Effector memory CD8-positive, alpha-beta T cell (primary cell): ENCODE measurements at places on chromosomes 4 and X.

DNA sequence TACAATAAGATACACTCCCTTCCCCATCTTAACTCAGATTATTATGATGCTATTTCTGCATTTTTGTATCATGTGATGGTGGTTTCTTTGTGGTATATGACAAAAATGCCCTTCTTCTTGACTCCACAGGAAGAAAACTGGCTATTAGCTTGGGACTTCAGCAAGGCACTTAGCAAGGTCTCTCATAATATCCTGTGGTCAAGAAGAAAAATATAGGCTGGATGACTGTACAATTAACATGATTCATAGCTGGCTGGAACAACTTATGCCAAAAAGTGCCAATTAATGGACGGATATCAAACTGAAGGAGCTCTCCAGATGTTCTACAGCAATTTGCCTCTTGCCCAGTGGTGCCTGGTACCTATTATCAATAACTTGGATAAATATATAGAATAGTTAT, 2.3 kb upstream of the MID1IP1 start:
- no peak for DNase-seq

GRCh38 chr4:137474711-137475301, 57.5 kb downstream of the PCDH18 start:
- no peak for DNase-seq

GRCh38 chr4:182272151-182272550, 28.9 kb downstream of the TENM3 start:
- DNase-seq: no peak

DNA sequence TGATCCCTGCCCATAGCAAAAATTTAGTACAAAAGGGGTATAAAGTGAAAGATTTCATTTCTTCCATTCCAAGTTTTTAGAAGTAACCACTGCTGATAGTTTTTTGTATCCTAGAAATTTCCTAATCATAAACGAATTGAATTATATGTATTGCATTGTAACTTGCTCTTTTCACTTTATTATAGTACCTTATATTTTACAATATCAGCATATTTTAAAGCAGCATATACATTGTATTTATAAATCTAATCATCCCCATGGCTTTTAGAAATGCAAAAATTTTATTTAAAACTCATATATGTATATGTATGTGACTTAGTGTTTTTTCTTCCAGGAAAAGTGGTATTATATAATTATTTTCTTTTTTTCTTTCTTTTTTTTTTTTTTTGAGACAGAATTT, 27.7 kb downstream of the STAG2 start:
- DNase-seq: no peak

GRCh38 chrX:130531066-130531465, 129.3 kb downstream of the RBMX2 start:
- DNase-seq: no peak

- no peak for DNase-seq
These were observed 50.0 kb downstream of the GALNT7 start for GRCh38 chr4:173218411-173219125.

DNA sequence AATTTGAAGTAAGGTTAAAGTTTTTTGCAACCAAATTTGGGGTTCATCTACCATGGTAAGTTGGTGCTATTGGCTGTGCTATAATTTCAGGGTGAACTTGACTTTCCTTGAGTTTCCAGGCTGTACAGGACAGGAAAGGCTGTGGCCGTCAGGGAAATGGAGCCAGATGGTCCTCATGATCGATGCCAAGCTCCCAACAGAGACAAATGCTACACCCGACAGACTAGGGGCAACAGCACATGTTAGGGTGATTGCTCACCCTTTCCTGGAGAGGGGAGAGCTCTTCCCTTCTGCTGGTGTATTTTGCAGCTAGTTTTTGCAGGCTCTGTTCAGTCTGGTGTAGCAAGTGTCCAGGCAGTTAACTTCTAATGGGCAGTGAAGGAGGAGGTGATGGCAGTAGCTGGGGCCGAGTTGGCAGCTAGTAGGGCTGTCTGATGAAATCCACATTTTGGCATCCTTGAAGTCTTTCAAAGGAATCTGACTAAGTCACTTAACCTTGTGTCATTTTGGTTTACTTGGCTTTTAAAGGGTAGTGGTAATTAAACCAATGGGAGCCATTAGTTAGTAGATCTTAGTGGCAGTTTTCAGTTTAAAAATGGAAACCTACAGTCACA, 47.8 kb downstream of the GAB1 start:
- DNase-seq: no peak

DNA sequence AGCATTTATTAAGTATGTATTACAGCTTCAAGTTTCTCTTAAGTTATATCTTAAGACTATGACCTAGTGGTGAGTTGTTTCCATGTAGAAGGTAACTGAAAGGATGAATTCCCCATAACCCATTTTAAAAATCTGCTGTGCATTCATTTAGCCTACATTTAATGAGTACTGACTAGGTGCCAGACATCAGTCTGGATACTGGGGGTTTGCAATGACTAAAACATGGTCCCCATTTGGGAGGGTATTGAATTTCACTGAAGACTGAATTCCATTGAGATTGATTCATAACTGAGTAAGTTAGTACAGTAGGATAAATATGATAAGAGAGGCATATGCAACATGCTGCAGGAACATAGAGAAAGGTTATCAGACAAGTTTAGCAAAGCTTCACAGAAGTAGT, 241.5 kb downstream of the FRAS1 start:
- DNase-seq: no peak

DNA sequence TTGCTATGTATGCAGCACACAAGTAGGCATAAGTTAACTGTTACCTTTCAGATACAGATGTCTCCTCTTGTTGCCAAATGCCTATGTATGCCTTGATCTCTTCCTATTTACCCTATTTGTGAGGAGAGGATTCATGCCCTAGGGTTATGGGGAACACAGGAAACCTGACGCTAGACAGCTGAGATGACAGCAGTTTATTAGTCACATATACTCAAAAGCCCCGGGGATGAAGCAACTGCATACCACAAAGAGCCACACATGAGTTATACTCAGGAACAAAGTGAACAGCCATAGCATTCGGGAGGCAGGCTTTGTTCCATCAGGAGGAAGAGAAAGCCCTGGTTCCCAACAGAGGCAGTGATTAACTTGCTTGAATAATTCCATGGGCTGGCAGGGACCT, 1011.7 kb upstream of the PCDH7 start:
- no peak for DNase-seq

- no peak for DNase-seq
These were observed 297.4 kb upstream of the SFRP2 start for GRCh38 chr4:154086247-154086646.

DNA sequence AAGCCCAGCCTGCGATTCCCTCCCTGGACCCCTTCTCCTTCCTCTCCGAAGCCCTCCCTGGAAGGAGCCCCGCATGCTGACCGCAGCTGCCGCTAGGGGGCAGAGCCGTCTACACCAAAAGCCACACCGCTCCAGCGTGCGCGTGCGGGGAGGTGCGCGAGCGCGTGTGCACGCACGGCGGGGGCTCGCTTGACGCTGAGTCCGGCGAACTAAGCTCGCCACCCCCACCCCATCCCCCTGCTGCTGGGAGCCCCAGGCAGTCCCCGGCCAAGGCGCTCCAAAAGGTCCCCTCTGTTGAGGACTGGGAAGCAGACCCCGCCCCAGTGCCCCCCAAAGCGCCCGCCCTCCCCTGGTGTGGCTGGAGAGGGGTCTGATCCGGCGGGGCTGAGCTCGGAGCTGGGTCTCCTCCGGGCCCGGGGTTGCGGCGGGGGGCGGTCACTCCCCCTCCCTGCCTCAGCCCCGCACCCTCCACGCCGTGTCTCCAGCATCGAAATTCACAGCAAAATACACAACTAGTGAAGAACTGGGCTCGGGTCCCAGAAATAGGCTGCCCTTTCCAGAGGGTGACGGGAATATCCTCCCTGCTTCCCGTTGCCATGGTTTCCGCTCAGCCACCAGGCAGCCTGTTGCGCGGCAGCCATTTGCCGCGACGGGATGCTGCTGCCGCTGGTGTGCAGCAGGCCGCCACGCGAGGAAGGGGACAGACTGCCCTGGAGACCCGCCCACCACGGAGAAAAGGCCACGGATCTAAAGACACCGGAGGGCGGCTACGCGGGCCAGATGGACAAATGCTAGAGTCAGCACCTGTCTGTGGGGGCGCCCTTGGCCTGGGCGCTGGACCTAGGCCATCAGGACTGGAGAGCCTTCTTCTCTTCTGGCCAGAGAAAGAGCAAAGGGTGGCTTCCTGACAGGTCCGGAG, 11.2 kb upstream of the CCNQ start:
- DNase-seq: peak; percentile 64

DNA sequence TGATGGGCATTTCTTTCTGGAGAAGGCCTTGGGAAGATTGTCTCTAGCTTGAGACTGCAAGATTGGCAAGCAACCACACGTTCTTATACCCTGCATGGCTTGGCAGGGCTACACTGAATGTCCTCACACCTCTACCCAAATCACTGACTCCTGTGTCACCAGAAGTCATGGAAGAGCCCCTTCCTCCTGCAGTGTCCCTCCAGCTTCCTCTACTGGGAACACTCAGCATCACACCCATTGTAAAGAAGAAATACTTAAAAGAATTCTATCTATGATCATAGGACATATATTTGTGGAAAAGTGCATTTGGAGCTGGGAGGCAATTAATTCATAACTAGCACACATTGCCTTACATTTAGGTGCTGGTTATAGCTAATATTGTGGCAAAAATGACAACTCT, 113.1 kb downstream of the CCSER1 start:
- no peak for DNase-seq

GRCh38 chrX:15737190-15737958, 696 bp upstream of the CA5B start:
- no peak for DNase-seq

GRCh38 chr4:83758285-83758684, 222.4 kb downstream of the GPAT3 start:
- no peak for DNase-seq

- no peak for DNase-seq
These were observed 1651.4 kb upstream of the IGFBP7 start for GRCh38 chr4:58761563-58761962.

- no peak for DNase-seq
These were observed 33.3 kb downstream of the F11 start for GRCh38 chr4:186299291-186299690.

GRCh38 chrX:10104958-10105658, 51.7 kb upstream of the CLCN4 start:
- DNase-seq: no peak

DNA sequence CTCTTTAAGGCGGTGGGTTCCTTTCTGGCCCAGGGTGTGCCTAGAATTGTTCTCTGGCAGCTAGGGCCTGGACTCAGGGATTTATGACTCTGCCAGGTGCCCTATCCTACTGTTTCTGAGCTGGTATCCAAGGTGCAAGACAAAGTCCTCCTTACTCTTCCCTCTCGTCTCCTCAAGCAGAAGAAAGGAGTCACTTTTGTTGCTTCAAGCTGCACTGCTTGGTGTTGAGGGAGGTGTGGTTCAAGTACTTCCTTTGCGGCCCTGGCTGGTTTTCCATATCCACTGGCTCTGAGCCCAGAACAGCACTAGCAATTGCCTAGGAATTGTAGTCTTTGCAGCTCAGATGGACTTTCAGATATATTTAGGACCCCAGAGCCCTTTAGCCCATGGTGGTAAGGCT, 39.3 kb downstream of the RTL3 start:
- no peak for DNase-seq

DNA sequence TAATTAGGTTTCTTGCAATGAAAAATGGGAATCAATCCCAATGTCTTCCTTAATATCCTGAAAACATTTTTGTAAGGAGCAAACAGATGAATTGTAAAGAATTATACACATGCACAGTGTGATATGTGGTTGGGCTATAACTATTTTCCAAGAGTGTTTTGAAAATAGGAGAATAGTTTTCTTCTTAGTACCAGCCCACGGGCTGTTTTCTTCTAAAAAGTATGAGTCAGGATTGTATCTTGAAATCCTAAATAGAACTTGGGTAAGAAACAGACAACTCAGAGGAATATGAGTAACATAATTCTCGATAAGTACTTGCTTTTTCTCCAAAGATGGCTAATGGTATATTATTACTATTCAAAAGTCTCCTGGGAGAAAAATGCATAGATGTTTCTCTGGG, 136.7 kb downstream of the MAGEC2 start:
- DNase-seq: no peak

DNA sequence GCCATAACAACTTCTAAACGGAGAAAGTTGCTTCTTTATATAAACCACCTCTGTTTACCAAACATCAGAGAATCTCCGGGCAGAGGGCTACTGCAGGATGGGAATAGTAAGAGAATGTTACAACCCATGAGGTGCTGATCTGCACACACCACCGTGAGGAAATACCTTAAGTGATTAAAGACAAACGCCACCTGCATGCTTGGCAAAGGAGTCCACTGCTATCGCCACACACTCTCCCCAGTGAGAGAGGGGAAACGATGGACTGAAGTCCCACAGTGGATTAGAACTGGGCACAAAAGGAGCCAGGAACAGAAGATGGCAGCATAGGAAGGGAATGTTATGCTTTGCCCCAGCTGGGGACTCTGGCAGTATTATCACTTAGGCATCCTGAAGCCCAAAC, 15.6 kb downstream of the MAML3 start:
- no peak for DNase-seq

- DNase-seq: no peak
These were observed 19.5 kb downstream of the COMMD8 start for GRCh38 chr4:47444031-47444430.
